ENCODE measurements at places on chromosomes 16 and 17. TPM values are rescaled to one million over a fixed set of nuclear protein-coding genes. Genes with fewer than 3 reads are reported as not detected.

KRTAP4-12 gene
- total RNA-seq: not detected

KRT40 gene
- total RNA-seq: not detected

KRT32 gene
- not detected for total RNA-seq

CCDC78 gene
- 2.1 TPM for total RNA-seq

SHISA6 gene
- total RNA-seq: not detected

PDIA2 gene
- total RNA-seq: 0.51 TPM

CACNG5 gene
- total RNA-seq: not detected

ABCA8 gene
- total RNA-seq: 80.8 TPM

Data from smooth muscle cell of the umbilical artery (primary cell).